ENCODE measurements at places on chromosomes 1 and 21. TPM values are rescaled to one million over a fixed set of nuclear protein-coding genes. Genes with fewer than 3 reads are reported as not detected.

Gene ADCY10
- 0.22 TPM for total RNA-seq

Gene DAB1
- 0.77 TPM for total RNA-seq

Gene TRIM63
- 203 TPM for total RNA-seq

Gene HECTD3
- 19.1 TPM for total RNA-seq

Gene CD48
- 1.3 TPM for total RNA-seq

Gene COA6
- 39.0 TPM for total RNA-seq

Gene ATAD3C
- 2.8 TPM for total RNA-seq
